ENCODE measurements at places on chromosomes 13 and 19. TPM values are rescaled to one million over a fixed set of nuclear protein-coding genes. Genes with fewer than 3 reads are reported as not detected.

Gene PODNL1
- 0.84 TPM for polyA plus RNA-seq

Gene TMEM190
- not detected for polyA plus RNA-seq

Gene CGB5
- 0.13 TPM for polyA plus RNA-seq

Gene ICAM1
- 7.1 TPM for polyA plus RNA-seq

Gene TEAD2
- polyA plus RNA-seq: 95.9 TPM

Gene FUT3
- 0.56 TPM for polyA plus RNA-seq

Gene GAPDHS
- not detected for polyA plus RNA-seq

Gene ERICH6B
- polyA plus RNA-seq: 1.1 TPM

Gene PCDH20
- 8.1 TPM for polyA plus RNA-seq

Gene THSD1
- 7.2 TPM for polyA plus RNA-seq

Gene MEIOSIN
- 0.03 TPM for polyA plus RNA-seq

Measured in right renal pelvis (tissue), 4 donors.